CD8-positive, alpha-beta T cell (primary cell): ENCODE measurements at places on chromosomes 1 and 21.
A peak's percentile ranks its signal among the peaks of the same experiment; 100 is the strongest.

DNA sequence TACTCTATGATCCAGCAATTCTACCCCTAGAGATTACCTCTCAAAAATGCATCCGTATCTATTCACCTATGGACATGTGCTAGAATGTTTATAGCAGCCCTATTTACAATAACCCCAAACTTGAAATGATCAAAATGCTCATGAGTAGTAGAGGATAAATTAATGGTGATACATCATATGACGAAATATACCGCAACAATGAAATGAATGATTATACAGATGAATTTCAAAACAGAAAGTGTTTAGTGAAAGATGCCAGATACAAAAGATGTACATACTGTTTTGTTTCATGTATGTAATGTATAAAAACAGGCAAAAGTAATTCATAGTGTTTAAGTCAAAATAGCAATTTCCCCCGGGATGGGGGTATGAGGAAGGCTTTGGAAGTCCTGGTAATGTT is 91.0 kb upstream of the CD55 start:
- DNase-seq: no peak

DNA sequence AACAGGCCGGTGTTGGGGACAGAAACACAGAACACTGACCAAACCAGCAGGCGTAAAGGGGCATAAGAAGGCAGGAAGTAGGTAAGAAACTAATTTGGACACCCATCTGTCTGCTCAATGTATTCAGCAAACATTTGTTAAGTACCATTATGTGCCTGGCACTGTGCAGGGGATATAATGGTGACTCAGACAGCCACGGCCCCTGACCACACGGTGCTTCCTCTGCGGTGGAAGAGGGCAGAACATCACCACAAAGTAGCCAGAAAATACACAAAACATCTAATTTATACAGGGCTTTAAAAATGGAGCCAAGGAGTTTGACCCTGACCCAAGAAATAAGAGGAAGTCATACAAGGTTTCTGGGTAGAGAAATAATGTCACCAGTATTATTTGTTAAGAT is 12.9 kb downstream of the DNAJC11 start:
- no peak for DNase-seq

DNA sequence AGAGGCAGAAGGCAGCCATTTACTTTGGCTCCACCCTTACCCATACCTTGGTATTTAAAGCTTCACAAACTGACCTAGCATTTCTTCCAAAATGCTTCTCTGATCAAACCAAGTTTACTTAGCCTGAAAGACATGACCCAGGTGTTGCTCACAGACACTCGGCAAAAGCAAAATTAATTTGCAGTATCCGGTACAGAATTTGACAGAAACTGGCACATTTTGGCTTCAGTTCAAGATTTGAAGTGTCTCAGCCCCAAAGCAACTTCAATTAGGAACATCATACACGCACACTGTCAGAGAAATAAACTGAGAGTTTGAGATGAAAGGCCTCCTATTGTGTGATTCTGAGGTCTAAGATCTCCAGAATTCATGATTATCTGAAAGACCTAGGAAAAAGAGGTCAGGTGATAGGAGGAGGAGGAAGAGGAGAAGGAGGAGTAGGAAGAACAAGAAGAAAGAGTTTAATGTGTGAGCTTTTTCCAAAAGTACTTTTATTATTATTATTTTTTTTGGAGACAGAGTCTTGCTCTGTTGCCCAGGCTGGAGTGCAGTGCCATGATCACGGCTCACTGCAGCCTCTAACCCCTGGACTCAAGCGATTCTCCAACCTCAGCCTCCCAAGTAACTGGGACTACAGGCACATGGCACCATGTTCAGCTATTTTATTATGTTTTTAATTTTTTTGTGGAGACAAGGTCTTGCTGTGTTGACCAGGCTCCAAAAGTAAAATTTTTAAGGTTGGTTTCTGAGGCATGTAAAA is 143.6 kb downstream of the SLC45A1 start:
- no peak for DNase-seq

GRCh38 chr1:21854090-21854750 is 42.2 kb downstream of the LDLRAD2 start:
- no peak for DNase-seq

GRCh38 chr21:44927259-44927586 is 6.5 kb upstream of the ITGB2 start:
- peak; percentile 55 for DNase-seq
